ENCODE measurements at places on chromosomes 3 and 15.

DNA sequence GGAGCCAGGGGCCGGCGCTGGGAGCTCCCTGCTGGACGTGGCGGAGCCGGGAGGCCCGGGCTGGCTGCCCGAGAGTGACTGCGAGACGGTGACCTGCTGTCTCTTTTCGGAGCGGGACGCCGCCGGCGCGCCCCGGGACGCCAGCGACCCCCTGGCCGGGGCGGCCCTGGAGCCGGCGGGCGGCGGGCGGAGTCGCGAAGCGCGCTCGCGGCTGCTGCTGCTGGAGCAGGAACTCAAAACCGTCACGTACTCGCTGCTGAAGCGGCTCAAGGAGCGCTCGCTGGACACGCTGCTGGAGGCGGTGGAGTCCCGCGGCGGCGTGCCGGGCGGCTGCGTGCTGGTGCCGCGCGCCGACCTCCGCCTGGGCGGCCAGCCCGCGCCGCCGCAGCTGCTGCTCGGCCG, 1.5 kb downstream of the SMAD6 start:
- peaks cover 52% of the 10 kb centered on the region for H3K4me1 ChIP-seq
- H3K27ac ChIP-seq: no peak overlapping the region
- no peak overlapping the region for H3K4me3 ChIP-seq
- H3K27me3 ChIP-seq: peaks cover 2% of the 10 kb centered on the region
- peak; percentile 58 for DNase-seq

DNA sequence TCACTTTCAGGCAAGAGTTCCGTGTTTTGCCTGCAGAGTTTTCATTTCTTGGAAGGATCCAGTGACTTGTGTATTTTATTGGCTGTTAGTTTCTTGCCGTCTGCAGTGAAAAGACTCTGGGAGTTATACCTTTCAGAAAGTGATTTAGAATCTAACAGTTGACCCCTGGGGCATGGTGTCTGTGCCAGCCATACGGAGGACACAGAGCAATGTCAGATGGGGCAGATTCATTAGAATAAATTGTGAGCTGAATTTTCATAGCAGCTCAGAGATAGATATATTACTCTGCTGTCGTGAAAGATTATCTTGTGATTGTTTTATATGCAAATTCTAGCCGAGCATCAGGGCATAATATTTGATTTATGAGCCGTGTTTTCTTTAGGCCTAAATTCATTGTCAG, 131.6 kb downstream of the SV2B start:
- DNase-seq: no peak
- H3K27ac ChIP-seq: no peak overlapping the region
- no peak overlapping the region for H3K4me3 ChIP-seq
- no peaks in the 10 kb centered on the region for H3K4me1 ChIP-seq
- peaks cover 23% of the 10 kb centered on the region for H3K27me3 ChIP-seq

GRCh38 chr3:152147748-152148147, 121.0 kb upstream of the MBNL1 start:
- no peaks in the 10 kb centered on the region for H3K36me3 ChIP-seq
- H3K4me3 ChIP-seq: no peak overlapping the region
- H3K27ac ChIP-seq: no peak overlapping the region
- H3K27me3 ChIP-seq: no peaks in the 10 kb centered on the region
- peaks cover 6% of the 10 kb centered on the region for H3K4me1 ChIP-seq
- DNase-seq: no peak

- H3K27ac ChIP-seq: no peak overlapping the region
- H3K27me3 ChIP-seq: peaks cover 16% of the 10 kb centered on the region
- no peak overlapping the region for H3K4me3 ChIP-seq
- H3K4me1 ChIP-seq: peaks cover 37% of the 10 kb centered on the region
- no peak for DNase-seq
Observed at GRCh38 chr15:63908281-63908680, 74.5 kb upstream of the HERC1 start.

GRCh38 chr3:122349171-122349570, 24.1 kb downstream of the CSTA start:
- no peak for DNase-seq
- no peak overlapping the region for H3K27ac ChIP-seq
- H3K27me3 ChIP-seq: peaks cover 4% of the 10 kb centered on the region
- H3K36me3 ChIP-seq: no peaks in the 10 kb centered on the region
